ENCODE measurements at places on chromosomes 12 and 14.

DNA sequence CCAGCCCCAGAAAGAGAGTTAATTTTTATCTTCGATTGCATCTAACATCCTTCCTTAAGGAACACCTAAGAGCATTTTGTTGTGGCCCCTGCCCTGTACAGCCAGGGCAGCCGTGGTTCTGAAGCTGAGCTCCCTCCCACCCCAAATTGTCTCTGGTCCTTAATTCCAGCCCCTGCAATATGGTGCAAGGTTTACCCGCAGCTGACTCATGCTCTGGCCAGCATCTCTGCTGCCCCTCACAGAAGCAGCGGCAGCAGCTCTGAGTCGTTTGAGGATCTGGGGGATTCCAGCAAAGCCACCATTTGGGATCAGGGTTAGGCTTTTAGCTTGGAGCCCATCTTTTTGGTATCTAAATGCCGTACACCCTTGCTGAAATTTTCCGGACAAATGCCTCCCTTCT lies 3.3 kb downstream of the DLK1 start:
- DNase-seq = no peak

DNA sequence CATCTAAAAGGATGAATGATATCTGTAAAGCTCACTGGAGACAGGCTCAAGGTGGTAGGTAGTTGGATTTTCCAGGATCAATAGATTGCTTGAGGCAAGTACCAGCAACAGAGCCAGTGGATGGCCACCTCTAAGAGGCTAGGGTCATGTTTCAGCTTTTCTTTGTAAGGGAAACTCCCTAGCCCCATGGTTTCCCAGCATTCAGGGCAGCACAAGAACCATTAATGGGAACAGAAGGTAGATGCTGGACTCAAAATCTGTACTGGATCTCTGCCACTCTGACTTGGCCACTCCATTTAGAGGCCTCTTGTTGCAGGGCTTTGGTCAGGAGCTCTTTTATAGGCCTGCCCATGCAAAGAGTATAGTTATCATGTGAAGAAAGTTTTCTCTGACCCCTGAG lies 76.1 kb upstream of the DYRK2 start:
- DNase-seq = no peak

DNA sequence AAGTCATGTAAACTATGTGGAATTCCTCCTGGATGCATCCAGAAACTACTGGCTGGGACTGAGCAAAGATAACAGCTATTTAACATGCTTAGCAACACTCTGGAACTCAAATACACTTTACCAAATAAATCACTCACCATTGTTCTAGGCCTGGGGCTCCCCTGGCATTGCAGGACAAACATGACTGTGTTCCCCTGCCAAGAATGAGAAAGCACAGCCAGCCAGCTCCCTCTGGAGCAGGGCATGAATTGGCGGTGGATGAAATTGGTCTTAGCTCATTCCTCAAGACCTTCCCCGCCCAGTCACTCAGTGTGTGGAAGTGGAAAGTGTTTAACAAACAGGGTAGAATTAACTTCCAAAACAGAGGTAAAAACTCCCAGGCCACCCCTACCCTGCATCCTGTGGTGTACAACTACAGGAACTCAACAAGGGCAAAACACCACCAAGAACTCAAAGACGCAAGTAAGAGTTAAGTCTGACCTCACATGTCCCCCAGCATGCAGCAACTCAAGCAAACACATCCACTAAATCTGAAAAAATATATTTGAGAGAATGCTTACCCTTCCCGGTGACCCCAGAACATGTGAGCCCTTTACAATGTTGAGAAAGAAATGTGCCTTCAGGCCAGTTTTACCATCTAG lies 58.4 kb upstream of the BDKRB2 start:
- no peak for DNase-seq

- peak; percentile 55 for DNase-seq
Measured at GRCh38 chr14:75303381-75303789, 24.8 kb downstream of the FOS start.

DNA sequence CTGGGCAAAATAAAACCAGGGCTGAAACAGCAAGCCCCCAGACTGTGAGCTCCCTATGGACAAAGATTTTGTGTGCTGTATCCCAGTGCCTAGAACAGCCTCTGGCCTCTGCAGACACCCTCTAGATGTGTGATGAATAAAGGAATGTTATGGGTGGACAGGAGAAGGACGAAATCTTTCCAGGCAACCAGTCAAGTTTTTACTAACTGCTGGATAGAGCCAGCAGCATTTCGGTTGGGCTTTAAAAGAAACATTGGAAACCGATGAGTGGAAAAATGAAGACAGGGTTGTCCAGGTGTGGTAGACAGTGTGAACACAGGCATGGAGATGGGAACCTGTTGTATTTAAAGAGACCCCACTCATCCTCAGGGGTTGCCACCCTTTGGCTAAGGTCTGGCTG lies 4.0 kb downstream of the CHGA start:
- no peak for DNase-seq

- DNase-seq = no peak
Measured at GRCh38 chr14:91509878-91510170, 286 bp downstream of the PPP4R3A start.

DNA sequence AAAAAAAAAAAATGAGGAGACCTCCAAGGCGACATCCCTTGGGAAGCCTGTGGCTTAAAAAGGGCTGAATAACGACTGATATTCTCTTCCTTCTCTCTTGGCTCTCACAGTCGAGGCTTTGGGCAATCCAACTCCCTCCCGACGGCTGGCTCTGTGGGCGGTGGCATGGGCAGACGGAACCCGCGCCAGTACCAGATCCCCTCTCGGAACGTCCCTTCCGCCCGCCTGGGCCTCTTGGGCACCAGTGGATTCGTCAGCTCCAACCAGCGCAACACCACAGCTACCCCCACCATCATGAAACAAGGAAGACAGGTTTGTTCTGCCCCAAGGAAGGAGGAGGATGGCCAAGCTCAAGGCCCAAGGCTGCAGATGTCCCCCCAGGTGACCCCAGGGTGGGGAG lies 127.8 kb downstream of the GCH1 start:
- no peak for DNase-seq

GRCh38 chr14:52313462-52313861 lies 650 bp upstream of the PTGER2 start:
- no peak for DNase-seq

DNA sequence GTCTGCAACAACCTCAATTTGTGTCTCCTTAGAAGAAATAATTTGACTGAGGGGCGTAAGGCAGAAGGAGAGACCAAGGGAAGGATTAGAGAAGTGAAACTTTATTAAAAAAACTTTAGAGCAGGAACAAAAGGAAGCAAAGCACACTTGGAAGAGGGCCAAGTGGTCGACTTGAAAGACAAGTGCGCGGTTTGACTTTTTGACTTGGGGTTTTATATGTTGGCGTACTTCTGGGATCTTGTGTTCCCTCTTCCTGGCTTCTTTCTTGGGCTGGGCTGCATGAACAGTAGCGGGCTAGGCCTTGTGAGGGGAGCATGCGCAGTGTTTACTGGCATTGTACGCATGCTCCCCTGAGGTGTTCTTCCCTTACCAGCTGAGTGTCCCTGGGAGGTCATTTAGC lies 369.3 kb upstream of the DCN start:
- DNase-seq = no peak

- DNase-seq = no peak
Measured at GRCh38 chr14:68143341-68143841, 323.8 kb downstream of the RAD51B start.

- DNase-seq = no peak
Measured at GRCh38 chr14:92610849-92611271, 97.3 kb downstream of the RIN3 start.

GRCh38 chr12:57618966-57619433 lies 7.8 kb downstream of the ARHGEF25 start:
- no peak for DNase-seq

- no peak for DNase-seq
Measured at GRCh38 chr12:94133964-94134795, 14.2 kb upstream of the PLXNC1 start.

DNA sequence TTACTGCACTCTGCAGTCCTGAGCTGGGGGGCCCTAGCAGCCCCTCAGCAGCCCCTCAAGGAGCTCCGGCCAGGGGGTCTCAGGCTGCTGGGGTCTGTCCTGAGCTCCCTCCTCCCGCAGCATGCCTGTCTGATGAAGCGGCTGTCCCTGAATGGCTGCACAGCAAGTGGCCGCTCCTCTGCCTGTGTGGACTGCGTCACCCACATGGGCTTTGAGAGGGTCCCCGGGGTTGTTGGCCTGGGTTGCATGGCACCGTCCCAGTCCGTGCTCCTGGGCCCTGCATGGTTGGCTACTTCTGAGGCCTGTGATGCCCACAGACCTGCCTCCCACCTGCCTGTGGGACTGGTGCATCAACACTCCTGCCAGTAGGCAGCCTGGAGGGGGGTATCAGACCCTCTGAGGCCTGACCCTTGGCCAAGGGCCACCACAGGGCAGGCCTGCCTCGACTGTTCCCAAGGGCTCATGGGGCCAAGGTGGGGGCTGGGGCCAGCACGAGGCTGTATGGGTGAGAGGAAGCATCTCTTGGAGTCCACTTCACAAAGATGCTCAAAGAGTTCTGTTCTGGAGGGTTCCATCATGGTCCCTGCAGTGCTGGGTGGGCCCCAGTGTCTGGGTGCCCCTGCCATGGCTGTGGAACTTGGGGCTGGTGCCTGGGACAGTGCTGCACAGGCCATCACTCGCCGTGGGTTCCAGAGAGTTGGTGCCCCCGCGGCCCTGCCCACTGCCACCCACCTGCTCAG lies 12.2 kb downstream of the CEP170B start:
- no peak for DNase-seq

- DNase-seq = no peak
Measured at GRCh38 chr14:32701475-32701874, 237.2 kb upstream of the NPAS3 start.

DNA sequence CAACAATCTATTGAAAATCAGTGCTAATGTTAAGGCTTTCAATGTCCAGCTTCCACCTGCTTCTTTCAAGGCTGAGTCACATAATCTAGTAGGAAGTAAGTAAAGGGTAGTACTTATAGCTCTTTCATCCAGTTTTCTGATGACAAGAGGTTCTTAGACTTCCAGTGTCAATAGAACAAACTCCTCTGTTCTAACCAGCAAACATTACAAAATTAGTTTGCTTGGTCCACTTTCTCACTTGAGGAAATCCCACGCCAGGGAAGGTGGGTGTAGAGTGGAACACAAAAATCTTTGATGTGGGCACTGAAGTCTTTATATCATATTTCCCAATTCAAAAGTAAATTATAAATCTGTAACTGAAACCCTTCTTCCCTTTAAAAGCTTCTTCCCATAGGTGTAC lies 2.6 kb downstream of the NPC2 start:
- no peak for DNase-seq

DNA sequence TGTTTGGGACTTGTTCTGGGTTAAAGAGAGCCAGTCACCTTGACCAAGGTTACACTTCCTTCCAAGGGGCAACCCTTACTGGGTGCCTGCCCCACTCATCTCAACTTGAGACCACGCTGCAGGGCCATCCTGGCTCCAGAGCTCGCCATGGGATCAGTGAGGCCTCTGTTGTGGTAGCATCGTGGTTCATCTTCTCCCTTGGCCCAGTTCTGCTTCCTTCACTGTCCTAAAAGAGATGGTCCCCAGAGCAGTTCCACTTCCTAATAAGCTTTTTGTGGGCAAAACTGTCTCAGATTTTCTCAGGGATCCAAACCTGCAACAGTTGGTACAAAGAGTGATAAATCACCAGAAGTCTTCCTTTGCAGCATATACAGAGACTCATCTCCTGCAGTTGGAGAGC lies 165.9 kb upstream of the TMEM260 start:
- DNase-seq = no peak

DNA sequence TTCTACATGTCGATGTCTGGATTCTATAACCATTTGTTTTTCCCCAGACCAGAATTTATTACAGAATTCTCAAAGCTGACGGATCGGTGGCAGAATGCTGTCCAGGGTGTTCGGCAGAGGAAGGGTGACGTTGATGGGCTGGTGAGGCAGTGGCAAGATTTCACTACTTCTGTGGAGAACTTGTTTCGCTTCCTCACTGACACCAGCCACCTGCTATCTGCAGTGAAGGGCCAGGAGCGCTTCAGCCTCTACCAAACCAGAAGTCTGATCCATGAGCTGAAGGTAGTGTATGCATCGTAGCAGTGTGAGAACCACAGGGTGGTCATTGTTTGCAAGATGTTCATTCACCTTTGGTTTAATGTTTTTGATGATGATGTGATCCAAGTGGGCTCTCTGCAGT lies 124.0 kb downstream of the ESR2 start:
- no peak for DNase-seq

- no peak for DNase-seq
Measured at GRCh38 chr12:91094032-91094662, 17.1 kb downstream of the LUM start.

Measured in activated naive CD4-positive, alpha-beta T cell treated with anti-CD3 and anti-CD28 coated beads, Interleukin-2, amount 50 U/mL, for 72 hours (primary cell).